ENCODE measurements at places on chromosomes 12 and 14.

GRCh38 chr12:12028668-12029402, 41.9 kb upstream of the BCL2L14 start:
- DNase-seq, result no peak

- DNase-seq, result peak; percentile 8
Measured at GRCh38 chr14:54129850-54130640, 173.4 kb upstream of the BMP4 start.

- no peak for DNase-seq
Measured at GRCh38 chr12:116280595-116281290, 3.2 kb upstream of the MED13L start.

DNA sequence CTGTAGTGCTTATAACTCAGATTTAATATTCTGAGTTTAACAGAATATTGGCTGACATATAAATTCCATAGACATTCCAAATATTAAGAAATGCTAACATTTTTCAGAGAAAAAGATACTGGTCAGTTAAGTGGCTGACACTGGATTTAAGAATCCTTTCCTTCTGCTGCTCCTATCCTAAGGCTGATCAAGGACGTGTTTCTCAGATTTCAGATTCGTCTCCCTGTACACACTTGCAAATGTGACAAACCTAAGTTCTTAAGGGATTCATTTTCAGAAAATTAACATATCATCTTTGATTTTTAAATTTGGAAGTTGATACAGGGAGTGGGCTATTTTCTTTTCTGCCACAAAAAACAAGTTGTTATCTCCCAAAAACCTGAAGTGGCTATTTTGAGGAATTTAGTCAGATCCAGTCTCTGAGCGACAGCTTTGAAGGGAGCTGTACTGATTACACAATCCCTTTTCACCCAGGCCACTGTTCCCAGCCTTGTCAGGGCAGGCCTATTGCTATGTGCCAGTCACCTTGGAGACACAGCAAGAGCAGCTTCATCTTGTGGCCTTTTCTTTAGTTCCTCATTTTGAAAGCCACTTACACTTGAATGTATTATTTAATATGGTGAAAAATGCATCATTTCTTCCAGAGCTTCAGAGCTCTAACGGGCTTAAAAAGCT, 370.6 kb downstream of the KCNH5 start:
- DNase-seq, result no peak

GRCh38 chr12:68159681-68160304, at the start of gene IFNG:
Gene IFNG, minus strand, starts transcription at chr12:68159740. Its CDS starts 125 bp downstream, at chr12:68159615.
- no peak for DNase-seq

- DNase-seq, result peak; percentile 60
Measured at GRCh38 chr12:89067421-89068187, 284.7 kb downstream of the DUSP6 start.

DNA sequence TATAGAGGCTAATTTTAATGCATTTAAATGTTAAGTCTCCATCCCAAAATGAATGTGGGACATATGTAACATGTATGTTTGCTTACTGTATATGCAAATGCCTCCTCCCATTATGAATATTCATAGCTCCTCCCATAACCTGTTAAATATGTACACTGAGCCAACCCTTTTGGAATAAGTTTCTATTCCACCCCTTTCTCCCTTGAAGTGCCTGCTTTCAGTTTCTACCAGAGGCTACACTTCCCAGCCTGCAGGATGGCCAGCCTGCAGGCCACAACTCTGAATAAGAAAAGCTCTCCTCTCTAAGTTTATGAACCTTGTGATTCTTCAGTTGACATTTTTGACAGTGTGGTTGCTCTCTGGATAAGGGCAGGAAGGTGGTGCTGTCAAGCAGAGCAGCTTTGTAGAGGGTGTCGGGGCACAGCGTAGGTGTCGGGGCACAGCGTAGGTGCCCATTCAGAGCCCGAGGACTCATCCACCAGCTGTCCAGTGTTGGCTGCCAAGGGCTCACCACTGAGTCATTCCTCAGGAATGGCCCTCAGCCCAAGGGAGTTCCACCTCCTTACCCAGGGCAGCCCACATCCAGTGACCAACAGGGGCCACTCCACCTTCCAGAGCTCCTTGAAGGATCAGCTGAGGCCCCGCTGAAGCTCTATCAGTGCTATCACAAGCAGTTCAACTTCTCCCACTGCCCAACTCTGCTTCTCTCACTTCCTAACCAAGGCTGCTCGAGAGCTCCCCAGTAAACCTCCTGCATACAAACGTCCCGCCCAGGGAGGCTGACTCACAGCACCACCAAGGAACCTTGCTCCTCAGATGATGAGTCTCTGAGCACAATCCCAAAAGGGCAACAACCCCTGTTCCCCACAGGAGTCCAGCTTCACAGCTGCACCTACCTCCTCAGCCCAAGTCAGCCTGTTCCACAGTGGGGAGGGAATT, 31.4 kb downstream of the VWF start:
- peak; percentile 93 for DNase-seq

GRCh38 chr12:66497008-66497897, 181.6 kb downstream of the GRIP1 start:
- no peak for DNase-seq

DNA sequence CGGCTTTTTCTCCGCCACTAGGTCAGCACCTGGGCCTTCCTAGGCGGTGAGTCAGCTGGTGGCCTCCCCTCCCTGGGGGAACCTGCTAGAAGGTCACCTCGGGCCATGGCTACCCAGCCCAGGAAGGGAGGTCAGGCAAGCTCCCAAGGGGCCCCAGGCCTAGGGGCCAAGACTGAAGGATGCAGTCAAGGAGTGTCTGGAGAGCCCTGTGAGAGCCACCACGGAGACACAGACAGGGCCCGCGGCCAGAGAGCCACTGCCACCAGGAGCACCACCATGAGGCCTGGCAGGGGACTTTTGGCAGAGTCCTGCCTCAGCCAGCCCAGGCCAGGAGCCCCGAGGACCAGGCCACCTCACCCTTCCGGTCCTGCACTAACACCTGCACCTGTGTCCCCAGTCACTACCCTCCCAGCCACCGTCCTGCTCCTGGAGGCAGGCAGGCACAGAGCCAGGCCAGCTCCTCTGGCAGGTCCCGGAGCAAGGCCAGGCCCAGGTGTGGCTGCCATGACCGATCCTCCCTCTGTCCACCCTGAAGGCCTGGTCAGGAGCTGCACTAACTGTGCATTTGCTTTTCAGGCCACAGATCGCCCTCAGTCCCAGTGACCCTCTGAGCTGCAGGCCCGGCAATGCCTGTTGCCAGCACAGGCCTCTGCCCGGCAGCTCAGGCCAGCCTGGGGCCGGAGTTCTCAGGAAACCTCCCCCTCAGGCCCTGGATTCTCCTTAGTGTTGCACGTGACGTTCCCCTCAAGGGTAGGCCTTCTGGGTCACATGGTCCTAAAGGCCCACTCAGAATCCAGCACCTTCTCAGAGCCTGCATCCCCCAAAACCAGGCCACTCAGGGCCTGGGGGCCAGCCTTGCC, 6.9 kb downstream of the PHETA1 start:
- DNase-seq, result no peak

DNA sequence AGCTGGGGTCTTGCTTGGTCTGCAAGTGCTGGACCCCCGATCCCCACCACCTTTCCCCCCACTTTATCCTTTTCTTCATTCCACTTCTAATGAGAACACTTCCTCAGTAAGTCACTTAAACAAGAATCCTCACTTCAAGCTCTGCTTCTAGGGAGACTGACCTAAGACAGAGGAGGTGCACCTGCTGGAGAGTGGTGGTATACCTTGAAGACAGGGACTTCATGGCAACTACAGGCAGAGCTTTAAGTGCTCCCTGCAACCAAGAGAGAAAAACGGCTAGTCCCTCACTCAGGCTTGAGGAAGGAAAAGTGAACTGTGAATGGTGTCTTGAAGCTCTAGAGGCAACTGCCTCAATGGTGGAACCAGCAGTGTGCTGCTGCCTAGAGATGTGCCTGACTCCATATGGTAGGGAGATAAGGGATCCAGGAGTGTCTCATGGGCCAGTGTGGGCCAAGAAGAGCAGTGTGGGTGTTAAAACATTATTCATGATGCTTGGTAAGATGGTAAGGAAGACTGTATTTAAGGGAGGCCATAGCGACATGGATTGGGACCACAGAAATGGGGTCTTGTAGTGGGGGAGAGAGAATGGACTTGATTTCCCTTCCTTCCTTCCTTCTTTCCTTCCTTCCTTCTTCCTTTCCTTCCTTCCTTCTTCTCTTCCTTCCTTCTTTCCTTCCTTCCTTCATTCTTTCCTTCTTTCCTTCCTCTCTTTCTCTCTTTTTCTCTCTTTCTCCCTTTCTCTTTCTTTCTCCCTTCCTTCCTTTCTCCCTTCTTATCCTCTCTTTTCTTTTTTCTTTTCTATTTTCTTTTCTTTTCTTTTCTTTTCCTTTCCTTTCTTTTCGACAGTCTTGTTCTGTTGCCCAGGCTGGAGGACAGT, 96.2 kb upstream of the NAP1L1 start:
- DNase-seq, result no peak

- DNase-seq, result no peak
Measured at GRCh38 chr12:61538951-61539350, 721.3 kb upstream of the USP15 start.

DNA sequence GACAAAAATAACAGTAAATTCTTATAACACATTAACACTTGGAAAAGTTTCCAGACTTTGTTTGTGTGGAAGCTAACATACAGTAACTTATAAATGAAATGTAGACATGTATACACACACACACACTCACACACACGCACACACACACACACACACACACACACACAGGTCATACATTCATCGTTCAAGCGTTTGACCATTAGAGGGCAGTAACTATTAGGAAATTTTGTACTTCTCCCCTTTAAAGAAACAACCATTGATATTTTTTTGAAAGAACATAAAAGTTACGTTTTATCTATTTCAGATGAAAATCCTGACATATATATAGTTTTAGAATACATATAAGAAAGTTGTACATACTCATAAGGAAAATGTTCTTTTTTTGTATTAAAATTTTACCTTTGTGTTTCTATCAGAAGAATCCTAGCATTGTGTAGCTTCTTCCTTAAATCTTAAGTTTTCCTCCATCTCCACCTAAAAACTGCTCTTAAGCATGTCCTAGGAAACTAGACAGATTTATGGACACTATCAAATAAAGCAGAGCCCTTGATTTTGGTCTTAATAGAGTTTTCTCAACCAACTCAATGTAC, 29.0 kb downstream of the PTPRQ start:
- peak; percentile 78 for DNase-seq

GRCh38 chr12:53233671-53234121, 1.7 kb upstream of the RARG start:
- DNase-seq, result no peak

DNA sequence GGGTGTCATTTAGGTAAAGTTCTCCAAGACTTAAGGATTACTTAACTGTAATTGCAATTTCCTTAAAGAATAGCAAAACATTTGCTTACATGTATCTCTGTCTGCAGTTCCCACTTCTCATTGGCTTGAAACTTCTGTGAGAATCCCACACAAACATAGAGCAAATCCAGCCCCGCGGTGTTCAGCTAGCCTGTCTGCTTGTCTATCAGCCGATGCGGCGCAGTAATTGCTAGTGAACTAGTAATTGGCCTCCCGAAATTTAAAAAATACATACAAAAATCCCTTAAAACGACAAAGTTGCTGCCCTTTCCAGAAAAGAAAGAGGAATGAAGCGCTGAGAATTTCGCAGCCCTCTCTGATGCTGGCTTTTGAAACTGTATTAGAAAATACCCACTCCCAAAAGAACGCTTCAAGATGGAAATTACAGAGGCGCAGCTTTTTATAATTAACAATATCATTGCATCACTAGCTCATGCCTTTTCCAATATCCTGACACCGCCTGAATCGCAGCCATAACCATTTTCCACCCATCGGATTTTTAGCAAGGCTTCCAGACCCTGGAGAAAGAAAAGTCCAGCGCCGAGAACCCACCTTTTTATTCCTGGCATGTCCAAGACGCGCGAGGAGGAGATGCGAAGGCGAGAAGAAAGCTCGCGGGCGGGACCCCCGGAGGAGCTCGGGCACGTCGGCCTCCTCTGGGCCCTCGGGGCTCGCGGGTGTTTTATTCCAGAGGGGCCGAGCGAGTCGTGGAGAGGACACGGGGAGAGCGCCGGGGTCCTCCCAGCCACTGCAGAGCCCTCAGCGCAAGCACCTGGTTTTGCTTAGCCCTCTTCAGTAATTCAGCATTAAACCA, 646 bp downstream of the FBLN5 start:
- peak; percentile 33 for DNase-seq

GRCh38 chr14:24935796-24936195, 114.2 kb downstream of the STXBP6 start:
- peak; percentile 14 for DNase-seq

- DNase-seq, result no peak
Measured at GRCh38 chr14:103433916-103434563, 48.8 kb downstream of the MARK3 start.

- no peak for DNase-seq
Measured at GRCh38 chr12:113333877-113334785, 778 bp downstream of the SLC8B1 start.

GRCh38 chr12:38890102-38890855, 15.1 kb downstream of the CPNE8 start:
- DNase-seq, result no peak

DNA sequence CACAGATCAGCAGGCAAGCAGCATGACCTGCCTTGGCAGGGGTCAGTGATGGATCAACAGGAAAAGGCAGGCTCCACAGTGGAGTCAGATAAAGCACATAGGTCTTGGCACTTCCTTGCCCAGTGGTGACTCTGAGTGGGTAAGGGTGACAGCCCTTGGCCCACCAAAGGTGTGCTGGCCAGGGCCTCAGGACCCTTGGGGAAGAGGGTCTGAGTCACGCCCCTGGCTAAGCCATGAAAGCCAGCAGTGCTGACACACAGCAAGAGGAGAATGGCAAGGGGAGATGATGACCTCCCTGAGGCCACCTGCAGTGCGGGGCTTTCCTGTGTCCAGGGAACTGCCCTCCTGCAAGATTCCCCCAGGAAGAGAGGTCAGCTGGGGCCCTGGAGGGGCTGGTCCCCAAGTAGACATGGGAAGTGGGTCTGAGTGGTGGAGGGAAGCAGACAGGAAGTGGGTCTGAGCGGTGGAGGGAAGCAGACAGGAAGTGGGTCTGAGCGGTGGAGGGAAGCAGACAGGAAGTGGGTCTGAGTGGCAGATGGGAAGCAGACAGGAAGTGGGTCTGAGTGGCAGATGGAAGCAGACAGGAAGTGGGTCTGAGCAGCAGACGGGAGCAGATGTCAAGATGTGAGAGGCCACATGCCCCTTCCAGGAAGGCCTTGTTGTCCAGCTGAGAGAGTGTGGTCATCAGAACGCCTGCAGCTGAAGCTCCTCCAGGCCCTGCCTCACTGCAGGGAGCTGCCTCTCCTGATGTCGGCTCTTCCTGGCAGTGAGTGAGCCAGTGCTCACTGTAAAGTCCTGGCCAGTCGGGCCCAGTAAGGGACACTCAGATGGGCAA, 34.8 kb downstream of the DIO3 start:
- DNase-seq, result no peak

DNA sequence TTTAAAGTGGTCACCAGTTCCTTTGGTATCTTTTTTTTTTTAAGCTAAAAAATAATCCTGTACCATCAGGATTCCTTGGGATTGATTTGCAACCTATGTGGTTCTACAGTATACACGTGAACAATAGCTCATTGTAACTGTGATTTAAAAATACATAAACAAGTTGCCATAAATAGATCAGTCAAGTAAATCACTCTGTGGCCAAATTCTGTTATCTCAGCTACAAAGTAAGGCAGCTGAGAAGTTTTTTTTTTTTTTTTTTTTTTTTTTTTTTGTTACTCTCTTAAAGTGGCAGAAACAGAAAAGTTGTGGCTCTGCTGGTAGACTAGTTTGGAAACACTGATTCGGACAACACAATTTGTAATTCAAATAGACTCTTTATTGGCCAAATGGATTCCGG, 104.5 kb downstream of the PRICKLE1 start:
- DNase-seq, result peak; percentile 36

- peak; percentile 12 for DNase-seq
Measured at GRCh38 chr14:28406196-28406595, 360.4 kb upstream of the FOXG1 start.

- DNase-seq, result peak; percentile 42
Measured at GRCh38 chr12:84816916-84817695, 95.5 kb downstream of the SLC6A15 start.
